BE2C (cell line): ENCODE measurements at places on chromosomes 11 and 22.

DNA sequence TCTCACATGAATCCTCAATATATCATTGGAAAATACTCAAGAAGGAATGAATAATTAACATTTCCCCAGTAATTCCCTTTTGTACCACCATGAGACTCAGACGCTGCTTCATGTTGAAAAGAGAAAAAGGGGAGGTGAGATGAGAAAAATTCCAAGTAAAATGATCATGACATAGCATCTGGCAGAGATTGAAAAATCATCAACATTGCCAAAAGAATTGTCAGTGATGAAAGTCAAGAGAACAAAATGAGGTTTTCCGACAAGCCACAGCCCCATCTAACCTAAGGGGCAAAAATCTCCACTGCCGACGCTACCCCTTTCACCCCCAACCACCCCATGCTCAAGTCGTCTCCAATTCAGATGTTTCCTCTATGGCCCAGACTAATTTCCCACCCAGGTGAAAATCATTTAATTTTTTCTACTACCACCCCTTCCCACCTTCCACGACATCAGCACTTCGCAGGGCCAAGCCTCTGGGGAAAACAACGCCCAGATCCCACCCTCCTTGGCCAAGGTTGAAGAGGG lies 1.2 kb downstream of the RAB6A start:
- DNase-seq = no peak

DNA sequence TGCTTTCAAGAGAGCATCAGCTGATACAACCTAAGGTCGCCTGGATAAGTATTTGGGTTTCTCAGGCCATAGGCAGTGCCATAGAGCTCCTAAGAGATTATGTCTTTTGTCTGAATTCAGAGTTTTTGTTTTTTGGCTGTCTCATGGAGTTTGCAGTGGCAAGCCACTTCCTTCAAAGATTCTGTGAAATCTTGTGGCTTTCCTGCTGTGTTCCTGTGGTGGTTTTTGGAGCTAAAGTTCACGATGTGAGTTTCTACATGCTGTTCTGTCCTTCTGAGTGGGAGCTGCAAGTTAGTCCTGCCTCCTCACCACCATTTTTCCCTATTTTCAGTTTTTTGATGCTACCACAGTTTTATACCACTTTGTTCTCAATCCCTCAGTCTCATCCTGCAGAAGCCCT lies 111.4 kb downstream of the COMMD9 start:
- DNase-seq = no peak

DNA sequence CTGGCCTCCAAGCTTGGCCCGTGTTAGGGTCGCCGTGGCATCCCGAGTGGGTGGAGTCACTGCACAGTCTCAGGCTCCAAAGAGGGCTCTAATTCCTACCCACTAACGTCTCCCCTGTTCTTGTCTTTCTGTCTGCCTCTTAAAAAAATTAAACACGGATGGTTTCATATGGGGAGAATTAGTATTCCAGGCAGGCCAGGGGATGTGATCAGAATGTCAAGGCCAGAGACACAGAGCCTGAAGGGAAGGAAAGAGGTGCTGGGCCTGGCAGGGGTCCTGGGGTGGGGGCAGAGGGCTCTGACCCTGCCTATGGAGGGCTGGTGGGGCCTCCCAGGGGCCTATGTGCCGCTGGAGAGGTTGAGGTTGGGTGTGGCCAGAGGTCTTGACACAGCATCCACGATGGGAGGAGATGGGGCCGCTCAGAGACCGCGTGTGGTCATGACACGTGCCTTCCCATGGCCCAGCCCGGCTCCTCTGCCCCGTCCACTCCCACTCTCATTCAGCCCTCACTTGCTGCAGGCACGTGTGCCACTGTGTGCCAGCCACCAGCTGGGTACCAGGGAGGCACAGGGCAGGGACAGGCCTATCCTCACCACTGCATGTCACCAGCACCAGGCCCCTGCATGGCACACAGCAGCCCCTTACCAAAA lies 56.5 kb downstream of the FLRT1 start:
- DNase-seq = no peak

- DNase-seq = no peak
These were observed 41.5 kb downstream of the BTBD10 start for GRCh38 chr11:13421561-13421960.

GRCh38 chr11:115097796-115098408 lies 406.3 kb downstream of the CADM1 start:
- no peak for DNase-seq

DNA sequence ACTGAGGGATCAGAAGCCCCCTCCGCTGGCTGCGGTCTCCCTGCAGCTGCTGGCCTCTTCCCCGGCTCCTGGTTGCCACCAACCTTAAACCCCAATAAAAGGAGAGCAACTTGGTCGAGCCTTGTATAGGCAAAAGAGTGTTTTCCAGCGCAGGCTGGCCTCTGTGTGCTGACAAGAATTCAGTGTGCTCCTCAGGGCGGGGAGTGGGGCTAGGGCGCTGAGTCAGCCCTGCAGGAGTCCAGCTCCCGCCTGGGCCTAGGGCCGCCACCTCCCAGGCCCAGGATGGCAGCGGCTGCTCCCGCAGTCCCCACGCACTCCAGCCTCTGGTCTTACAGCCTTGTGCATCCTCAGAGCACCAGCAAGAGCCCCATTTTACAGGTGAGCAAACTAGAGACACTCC lies at the start of gene SHISAL1:
Gene SHISAL1 (minus strand): TSS at position 186 of the 400 bp plus-strand sequence. CDS start 12,006 bp downstream, outside the sequence.
- no peak for DNase-seq

GRCh38 chr11:78418584-78419211 lies 1.1 kb upstream of the GAB2 start:
- no peak for DNase-seq

DNA sequence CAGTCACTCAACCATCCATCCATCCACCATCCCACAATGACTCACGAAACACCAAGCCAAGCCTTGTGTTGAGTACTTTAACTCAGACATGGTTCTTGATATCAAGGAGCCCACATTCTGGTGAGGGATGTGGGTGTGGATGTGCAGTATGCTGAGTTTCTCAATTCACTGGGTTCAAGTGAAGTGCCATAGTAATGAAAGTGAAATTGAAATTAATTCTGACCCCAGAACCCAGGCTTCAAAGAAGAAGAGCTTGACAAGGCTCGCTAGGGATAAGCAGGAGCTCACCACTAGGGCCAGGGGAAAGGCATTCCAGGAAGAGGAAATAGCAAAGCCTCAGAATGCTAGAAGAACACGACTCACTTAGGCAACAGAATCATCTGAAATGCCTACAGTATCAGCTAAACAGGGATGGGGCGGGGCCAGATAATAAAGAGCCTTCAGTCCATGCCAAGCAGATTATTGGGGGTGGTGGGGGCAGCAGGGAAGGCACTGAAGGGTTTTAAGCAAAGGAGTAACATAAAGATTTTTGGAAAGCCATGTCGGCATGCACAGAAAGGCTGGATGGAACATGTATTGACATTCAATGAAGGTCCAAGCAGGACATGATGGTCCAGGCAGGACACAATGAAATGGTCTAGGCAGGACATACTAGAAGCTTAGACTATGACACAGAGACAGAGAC lies 37.2 kb downstream of the RTL6 start:
- no peak for DNase-seq

DNA sequence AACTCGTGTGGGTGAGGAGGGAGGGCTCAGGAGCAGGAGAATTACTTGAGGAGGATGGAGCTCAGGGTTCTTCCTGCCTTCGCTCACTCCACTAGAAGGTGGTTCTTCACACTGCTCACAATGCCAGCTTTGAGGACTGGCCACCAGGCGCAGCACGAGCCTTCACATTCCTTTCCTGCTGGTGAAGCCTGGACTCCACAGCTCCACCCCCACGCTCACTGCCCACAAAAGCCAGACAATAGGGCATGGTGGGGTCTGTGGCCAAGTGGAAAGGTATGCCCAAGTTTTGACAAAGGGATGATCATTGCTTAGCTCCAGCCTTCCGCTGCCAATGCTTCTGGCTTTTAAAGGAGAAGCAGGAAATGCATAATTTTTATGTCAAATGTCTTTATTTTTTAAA lies 58.0 kb upstream of the FADD start:
- no peak for DNase-seq

GRCh38 chr22:48797731-48798130 lies 1029.9 kb downstream of the BRD1 start:
- no peak for DNase-seq

- DNase-seq = no peak
These were observed 68.4 kb downstream of the MYEOV start for GRCh38 chr11:69362315-69362714.

DNA sequence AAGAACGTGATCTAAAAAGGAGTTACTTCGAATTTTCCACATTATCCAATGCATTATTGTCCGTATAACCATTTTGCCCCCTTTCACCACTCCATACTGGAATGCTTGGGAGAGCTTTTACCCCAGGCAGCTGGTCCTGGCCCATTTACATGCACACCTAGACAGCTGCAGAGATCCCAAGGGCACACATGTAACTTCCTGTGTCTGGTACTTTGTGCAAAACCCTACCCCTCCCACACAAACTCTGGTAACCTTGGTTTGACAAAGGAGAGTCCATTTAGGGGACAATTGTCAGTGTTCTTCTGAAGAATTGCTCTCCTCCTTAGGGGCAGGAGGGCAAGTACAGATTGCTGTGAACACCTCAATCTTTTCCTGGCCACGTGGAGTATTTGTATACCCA lies 57.3 kb upstream of the SORL1 start:
- no peak for DNase-seq

DNA sequence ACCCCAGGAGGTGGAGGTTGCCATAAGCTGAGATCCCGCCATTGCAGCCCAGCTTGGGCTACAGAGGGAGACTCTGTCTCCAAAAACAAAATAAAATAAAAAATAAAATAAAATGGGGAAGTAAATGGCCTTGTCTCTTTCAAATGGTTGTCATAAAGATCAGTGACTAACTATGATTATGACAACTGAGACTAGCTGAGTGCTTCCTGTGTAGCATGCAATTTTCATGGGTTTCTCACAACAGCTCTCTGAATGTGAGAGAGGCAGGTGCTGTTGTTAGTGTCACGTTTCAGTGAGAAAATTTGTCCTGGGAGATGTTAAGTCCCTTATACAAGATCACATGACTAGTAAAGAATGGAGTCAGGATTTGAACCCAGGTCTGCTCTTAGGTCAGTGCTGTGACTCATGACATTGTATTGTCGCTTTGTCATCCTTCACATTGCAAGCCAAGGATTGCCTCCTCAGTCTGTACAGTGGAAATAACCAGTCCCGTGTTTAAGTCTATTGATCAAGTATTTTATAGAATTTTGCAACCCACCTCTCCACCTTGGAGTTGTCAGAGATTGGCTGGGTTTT lies 163.3 kb upstream of the CCDC90B start:
- DNase-seq = no peak

- DNase-seq = no peak
These were observed 364.8 kb downstream of the RAB38 start for GRCh38 chr11:87810486-87810885.

GRCh38 chr11:68043349-68044144 lies 4.7 kb downstream of the TCIRG1 start:
- peak; percentile 86 for DNase-seq

GRCh38 chr11:117872420-117872961 lies 4.0 kb downstream of the FXYD6 start:
- DNase-seq = no peak

DNA sequence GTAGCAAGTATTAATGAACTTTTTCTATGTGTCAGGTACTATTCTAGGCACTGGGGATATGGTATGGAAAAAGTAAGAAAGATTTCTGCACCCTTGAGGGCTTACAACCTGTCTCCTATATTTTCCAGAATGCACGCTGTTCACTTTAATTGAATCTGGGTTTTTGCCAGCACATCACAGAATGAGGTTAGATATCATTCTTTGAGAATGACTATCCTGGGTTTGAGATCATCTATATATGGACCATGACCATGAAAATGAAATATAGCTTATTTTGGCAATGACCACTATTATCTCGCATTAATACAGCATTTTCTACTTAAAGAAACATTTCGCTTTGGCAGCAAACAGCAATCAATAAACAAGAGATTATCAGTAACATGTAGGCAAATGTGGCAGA lies 46.9 kb downstream of the C11orf71 start:
- DNase-seq = no peak
